Mesenteric fat pad (tissue), 1 donor: ENCODE measurements at places on chromosomes 4 and X.

DNA sequence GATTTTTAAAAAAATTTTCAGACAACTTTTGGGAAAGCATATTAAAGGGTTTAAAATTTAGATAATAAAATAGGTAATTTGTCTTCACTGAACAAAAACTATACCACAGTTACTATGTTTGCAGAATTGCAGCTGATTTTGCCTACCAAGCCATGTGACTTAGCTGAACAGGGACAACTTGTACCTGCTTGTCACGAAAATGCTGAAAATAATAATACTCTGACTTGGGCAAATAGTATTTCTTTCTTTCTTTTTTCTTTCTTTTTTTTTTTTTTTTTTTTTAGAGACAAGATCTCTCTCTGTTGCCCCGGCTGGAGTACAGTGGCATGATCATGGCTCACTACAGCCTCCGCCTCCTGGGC is 225.2 kb upstream of the PPP1R2C start:
- DNase-seq: no peak

DNA sequence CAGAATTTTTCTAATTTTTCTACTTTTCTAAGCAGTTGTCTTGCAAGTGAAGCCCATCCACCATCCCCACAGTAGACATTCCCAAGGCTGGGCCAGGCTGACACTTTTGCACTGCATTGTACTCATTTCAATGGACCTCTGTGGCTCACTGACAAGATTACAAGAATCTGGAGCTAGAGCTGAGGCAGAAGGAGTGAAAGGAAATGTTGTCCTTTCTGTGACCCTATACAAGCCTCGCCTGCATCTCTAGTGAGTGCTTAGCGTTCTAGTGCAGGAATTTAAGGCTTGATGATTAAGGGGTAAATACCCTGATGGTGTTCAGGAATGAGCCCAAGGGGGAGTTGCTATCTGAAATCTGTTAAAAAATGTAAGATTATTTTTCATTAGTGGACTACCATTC is 6.3 kb downstream of the MAGED1 start:
- no peak for DNase-seq

DNA sequence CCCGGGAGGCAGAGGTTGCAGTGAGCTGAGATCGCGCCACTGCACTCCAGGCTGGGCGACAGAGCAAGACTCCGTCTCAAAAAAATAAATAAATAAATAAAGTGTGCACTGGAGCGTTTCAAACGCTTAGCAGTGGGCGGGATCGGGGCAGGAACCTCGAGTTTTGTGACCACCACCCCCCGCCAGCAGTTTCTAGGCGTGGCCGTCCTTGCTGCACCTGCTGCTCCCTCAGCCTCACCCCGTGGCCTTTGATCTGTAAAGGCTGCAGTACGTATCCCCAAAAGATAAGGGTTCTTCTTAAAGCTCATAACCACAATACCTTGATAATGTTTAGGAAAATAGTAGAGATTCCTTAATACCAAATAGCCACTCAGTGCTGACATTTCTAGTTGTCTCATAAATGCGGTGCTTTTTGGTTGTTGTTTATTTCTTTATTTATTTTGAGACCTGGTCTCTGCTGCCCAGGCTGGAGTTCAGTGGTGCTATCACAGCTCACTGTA is 33.2 kb downstream of the PCGF3 start:
- no peak for DNase-seq

GRCh38 chrX:69100478-69100877 is 64.8 kb downstream of the PJA1 start:
- no peak for DNase-seq

DNA sequence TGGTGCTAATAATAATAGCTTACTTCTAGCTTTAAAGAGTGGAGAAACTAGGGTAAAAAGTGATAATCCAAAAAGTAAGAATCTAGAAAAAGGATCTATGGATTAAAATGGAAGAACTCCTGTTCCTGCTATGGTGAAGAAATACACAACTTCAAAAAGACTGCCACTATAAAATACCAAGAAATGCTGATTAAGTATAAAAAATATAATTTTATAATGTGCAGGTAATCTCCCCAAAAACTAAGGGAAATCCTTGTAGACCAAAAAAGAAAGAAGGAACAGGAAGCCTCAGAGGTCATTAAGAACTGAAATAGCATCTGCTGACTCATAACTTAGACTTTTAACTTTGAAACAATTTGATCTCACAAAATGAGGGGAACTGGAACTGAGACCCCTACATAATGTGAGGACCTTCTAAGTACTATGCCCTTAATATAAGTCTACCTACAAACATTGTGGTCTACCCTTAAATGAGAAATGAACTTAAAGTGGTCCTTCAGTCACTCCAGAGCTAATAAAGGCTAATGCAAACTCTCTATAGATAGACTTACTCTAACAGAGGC is 50.6 kb upstream of the SRPX start:
- no peak for DNase-seq

GRCh38 chr4:88729146-88729760 is 31.6 kb upstream of the NAP1L5 start:
- no peak for DNase-seq

GRCh38 chr4:80097400-80098177 is 24.6 kb upstream of the ANTXR2 start:
- DNase-seq: no peak

DNA sequence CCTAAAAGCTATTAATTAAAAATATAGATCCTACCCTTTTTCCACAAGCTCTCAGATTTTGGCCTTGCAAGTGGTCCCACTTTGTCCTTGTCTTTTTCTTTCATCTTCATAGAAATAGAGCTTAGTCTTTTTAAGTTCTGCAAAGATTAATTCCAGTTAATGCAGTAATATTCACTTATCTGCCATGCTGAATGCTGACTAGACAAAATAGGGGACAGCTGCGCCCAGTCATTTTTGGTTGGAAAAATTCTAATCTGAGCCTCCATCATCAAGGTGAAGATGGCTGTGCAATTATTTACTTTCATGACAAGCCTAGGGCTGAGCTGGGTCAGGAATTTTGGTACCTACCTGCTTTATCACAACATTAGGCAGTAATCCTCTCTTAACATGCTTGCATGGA is 241.3 kb upstream of the CXorf66 start:
- DNase-seq: no peak

GRCh38 chr4:18250564-18250963 is 229.0 kb upstream of the LCORL start:
- DNase-seq: no peak

- DNase-seq: no peak
Observed at GRCh38 chr4:26281881-26282280, 38.9 kb upstream of the RBPJ start.

- DNase-seq: no peak
Observed at GRCh38 chr4:121734571-121734970, 30.4 kb downstream of the SMIM43 start.

DNA sequence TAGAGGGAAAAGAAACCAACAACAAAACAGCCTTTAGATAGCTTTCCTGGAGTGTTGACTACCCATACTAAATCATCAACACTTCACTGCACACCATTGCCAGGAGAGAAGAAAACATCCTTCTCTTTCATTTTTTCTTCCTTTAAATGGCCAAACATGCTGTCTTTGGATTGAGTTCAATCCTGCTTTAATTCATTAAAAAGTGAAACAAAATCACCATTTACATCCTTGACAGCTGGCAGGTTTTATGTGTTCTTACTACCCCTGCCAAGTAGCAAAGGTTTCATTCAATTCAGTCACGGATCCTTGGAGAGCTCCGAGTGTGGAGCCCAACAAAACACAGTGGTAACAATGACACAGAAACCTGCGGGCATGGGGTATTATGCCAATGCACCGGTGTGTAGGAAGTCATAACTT is 568.3 kb downstream of the ANKRD50 start:
- no peak for DNase-seq

DNA sequence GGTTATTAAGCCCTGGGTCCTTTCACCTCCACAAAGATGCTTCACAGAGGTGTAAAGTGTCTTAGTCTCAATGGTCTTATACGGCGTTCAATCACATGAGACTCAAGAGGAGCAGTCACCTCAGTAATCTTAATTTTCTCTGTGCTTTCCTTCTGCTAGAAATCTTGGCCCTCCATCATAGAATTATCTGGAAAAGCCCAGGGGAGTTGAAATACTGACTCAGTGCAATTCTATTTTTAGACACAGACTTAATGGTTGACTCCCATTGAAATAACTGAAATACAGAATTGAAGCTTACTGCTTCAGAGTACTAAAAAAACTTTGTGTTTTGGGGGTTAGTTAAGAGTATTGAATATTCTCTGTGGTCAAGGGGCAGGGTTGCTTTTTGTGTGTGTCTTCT is 94.5 kb upstream of the IL15 start:
- DNase-seq: no peak

GRCh38 chr4:74097631-74098426 is 1.2 kb downstream of the CXCL2 start:
- no peak for DNase-seq

DNA sequence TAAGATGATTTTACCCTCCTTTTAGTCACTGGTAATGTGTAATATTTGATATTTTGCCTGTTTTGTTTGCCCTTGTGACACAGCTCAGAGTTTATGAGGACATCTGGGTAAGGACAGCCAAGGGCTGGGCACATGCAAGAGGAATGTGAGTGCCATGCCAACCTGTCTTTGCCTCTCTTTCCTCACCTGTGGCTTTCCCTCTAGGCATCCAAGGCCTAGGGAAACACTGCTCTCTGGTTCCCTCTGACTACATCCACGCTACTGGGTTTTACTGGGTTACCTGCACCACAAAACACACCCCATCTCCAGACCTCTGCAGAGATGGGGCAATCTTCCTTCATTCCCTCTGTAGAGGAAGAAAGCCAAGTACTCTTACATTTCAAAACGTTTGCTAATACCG is 7.7 kb downstream of the HPGDS start:
- DNase-seq: no peak

GRCh38 chrX:125444659-125445058 is 125.0 kb downstream of the TEX13C start:
- no peak for DNase-seq

- DNase-seq: no peak
Observed at GRCh38 chr4:185998791-185999190, 70.2 kb upstream of the TLR3 start.

DNA sequence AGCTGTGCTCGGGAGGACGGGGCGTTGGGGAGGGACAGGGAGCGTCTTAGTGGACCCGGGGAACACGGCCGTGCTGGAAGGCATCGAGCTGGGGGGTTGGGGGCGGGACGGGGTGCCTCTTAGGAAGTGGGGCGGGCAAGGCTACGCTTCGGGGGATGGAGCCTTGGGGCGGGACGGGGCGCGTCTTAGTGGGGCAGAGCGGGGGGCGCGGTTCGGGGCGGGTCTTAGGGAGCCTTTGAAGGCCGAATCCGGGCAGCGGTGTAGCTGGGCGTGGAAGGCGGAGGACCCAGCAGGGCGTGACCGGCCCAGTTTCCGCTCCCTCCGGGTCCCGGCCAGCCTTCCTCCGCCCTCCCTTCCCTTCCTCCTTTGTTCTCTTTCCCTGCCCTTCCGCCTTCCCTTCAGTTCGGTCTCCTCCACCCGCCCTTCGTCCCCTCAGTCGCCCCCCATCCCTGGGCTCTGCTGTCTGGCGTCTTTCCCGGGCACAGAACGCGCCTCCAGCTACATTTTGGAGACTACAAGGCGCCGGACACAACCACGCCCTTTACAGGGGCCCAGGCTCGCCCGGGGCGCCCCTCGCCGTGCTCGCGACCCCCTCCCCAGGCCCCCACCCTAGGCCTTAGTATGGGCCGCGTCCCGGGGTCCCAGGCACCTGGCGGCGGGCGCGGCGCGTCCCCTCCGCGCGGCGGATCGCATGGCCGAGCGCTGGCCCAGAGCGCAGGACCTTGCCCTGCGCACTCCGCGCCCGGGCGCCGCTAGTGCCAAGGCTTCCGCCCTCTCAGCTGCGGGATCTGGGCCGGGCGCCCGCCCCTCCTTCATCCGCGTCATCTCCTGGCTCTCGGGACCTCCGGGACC is at the start of gene ARSD:
ARSD (minus strand) TSS at position 757 of the 852 bp plus-strand sequence; CDS start at position 693, 64 bp downstream.
- DNase-seq: peak; percentile 96

GRCh38 chr4:66691101-66691500 is 854.2 kb downstream of the CENPC start:
- DNase-seq: no peak

DNA sequence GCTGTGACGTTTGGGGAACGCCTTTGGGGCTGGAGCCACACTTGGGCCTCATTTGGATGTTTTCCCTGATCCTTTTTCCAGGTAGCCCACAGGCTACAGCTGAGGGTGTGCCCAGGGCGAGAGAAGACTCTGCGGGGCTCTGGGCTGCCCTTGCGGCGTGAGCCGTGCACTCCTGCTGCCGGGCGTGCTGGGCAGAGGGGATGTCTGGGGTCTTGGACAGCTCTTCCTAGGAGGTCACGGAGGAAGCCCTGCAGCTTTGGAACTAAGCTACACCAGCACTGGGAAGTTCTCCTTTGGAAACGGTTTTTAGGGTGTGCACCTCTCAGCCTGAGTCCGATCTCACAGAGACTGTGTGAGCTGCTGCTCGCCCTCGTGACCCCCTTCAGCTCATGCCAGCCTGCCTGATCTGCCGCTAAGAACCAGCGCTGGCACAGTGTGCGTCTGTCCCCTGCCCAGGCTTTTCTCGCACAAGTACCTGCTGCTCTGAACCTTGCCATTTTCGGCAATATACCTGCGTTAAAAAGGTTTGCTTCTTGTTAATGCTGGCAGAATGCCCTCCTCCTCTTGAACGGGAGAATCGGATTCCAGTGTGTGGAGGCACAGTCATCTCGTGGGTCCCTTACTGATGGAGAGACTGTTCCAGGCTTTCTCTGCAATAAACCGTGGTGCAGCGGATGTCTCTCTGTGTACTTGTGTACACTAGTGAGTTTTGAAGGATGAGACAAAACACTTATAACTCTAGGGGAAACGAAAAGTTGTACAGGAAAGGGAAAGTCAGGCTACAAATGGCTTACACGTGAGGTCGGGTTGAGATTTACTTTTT is 14.3 kb downstream of the MSANTD1 start:
- peak; percentile 85 for DNase-seq

- DNase-seq: no peak
Observed at GRCh38 chrX:20354505-20354904, 87.8 kb upstream of the RPS6KA3 start.

DNA sequence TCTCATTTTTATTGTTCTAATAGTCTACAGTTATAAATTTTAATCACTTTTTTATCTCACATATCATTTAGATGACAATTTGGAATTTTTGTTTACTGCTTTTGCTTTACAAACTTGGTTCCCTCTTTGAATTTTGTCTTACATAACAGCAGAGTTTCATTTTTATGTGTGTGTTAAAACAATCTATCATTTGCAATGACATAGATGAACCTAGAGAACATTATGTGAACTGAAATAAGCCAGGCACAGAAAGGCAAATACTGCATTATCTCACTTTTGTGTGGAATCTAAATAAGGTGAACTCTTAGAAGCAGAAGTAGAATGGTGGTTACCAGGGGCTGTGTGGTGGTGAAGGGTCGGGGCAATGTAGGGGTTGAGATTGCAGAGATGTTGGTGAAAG is 170.7 kb downstream of the GASK1B start:
- DNase-seq: no peak

DNA sequence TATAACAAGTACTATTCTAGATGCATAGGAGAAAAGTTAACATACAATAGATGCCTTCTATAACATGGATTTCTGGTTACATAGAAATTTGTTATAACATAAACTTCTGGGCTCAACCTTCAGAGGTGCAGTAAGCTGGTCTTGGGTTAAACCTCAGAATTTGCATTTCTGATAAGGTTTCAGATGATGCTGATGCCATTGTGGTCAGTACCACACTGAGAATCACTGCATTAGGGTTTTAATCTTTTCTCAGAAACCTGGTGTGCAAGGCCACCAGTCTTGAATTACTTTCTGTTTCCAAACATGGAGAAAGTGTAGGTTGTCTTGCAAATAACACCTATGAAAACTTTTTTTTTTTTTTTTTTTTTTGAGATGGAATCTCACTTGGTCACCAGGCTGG is 146.2 kb downstream of the SPOCK3 start:
- DNase-seq: no peak
